CD4-positive, alpha-beta T cell treated with Interleukin-15 for 4 hours (primary cell): ENCODE measurements at places on chromosomes 12 and 14.

DNA sequence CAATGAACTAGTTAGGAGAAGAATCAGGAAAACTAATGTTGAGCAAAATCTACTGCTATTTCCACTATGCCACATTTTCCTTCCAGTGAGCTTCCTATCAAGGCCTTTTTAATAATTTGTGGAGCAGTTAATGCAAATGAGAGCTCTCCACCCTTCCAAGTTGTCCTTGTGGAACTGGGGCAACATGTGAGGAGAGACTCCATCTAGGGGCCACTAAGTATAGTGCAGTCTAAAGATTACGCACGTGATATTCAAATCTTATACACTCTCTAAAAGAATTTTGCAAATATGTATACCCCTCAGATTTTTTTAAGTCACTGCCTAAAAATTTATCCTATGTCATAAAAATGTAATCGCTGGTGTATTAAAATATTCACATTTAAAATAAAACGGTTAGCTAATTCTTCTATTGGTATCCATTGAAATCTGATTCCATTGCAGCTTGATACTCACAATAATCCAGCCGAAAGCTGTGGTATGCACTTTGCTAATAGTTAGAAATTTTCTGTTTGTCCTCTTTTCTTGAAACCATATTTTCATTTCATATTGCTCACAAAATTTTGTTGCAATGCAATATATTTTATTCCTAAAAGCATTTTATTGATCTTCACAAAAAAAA, 100.1 kb downstream of the PAH start:
- DNase-seq, result no peak

DNA sequence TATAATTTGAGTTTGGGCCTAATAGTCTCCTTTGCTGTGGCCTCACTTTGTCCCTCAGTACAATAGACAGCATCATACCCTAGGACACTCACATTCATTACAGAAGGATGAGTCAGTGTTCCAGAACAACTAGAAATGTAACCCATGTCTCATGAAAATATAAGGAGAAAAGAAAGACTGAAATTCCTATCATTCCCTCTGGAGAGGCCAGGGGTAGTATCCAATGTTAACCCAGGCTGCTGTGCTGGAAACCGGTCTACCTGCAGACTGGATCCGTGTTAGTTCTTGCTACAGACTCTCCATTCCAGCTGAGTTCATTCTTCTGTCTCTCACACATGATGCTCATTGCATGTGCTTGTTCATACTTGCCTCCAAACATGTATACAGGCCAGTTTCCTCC, 75.8 kb upstream of the HOXC13 start:
- DNase-seq, result no peak

DNA sequence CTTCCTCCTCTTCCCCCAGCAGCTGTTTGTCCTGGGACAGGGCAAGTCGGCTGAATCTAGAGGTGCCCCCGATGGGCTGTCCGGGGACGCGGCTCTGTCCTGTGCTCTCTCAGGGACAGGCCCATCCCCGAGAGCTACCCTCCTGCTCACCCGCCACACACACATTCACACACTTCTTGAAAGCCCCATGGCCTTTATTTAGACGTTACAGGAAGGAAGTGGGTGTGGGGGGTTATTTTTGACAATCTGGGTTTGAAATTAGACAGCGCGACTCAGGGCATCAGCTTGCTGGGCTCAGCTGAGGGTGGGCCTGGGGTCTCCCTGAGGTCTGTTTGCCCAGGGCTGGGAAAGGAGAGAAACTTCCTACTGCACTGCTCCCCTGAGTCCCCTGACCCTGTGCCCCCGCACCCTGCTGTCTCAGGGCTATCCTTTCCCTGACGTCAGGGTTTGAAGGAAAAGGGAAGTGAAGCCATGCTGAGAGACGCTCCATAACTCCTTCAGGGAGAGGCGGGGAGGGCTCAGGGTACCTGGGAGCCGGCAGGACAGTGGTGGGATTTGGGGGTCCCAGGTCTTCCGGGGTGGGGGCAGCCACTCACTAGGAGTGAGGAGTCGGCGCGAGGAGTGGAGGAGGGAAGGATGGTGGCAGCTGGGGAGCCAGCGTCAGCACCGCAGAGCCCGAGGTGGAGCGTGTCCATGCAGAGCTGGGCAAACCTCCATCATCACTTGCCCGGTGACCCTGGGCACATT, 8.1 kb downstream of the PTPN6 start:
- peak; percentile 85 for DNase-seq

GRCh38 chr14:47919334-47919846, 244.0 kb upstream of the MDGA2 start:
- no peak for DNase-seq

DNA sequence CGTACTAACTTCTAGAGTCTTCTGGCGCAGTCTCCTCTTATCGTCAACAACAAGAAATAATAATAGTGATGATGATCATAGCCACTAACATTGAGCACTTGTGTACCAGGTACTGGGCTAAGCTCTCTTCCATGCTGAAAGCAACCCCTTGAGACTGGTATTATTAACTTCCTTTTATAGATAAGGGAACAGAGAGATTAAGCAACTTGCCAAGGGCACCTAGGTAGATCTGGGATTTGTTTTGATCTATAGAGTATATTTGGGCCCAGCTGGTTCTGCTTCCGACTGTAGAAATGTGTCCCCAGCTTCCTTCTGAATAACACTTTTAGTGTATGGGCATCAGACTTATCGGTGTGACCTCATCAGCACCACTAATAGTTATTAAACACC, 1.1 kb upstream of the ZNF219 start:
- no peak for DNase-seq
